Cerebellar nuclear complex (tissue), 1 donor: ENCODE measurements at places on chromosomes 3 and 15.

- DNase-seq: no peak
These were observed 101.1 kb downstream of the DAPK2 start for GRCh38 chr15:63945007-63945788.

DNA sequence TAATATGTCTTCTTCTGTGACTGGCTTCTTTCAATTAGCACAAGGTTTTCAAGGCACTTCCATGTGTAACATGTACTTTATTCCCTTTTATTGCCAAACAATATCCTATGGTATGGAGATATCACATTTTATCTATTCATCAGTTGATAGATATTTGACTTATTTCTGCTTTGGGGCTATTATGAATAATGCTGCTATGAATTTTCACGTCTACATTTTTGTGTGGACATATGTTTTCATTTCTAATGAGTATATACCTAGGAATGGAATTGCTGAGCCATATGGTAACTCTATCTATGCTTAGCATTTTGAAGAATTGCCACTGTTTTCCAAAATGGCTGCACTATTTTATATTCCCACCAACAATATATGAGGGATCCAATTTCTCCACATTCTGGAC is 3.6 kb upstream of the AGTR1 start:
- DNase-seq: no peak

DNA sequence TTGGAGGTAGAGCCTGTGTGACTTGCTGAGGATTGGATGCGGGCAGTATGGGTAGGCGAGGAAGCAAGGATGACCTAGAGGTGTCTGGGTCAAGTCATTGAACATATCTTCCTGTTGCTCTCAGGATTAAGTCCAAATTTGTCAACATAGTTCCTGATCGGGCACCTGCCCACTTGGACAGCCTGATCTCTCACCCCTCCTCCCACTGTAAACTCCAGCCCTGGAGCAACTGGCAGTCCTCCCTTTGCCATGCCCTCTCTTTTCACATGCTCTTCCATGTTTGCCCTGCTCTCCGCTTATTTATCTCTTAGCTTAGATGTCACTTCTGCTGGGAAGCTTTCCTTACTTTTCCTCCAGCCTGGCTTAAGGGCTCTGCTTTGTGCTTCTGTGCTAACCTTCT is 47.6 kb upstream of the PPP4R2 start:
- DNase-seq: no peak

GRCh38 chr3:42102571-42102970 is 11.4 kb downstream of the TRAK1 start:
- no peak for DNase-seq

GRCh38 chr3:77142578-77142977 is 102.7 kb downstream of the ROBO2 start:
- DNase-seq: no peak

- DNase-seq: no peak
These were observed 512 bp downstream of the LARP6 start for GRCh38 chr15:70853318-70853972.

GRCh38 chr15:51750186-51750585 is 1.2 kb upstream of the TMOD2 start:
- DNase-seq: no peak

DNA sequence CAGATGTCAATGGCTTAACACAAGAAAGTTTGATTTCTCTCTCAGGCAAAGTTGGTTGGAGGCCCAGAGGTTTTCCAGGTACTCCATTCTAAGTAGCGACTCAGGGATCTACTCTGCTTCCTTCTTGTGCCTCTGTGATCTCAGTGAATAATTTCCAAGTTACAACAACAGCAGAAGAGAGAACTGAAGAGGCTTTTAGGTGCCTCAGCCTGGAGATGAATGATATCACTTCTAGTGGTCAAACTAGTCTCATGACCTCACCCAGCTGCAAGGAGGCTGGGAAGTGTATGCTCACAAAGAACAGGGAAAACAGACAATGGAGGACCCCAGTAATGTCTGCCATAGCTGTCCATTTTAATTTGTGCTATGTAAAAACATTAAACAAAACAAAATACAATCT is 4.6 kb upstream of the PRICKLE2 start:
- no peak for DNase-seq

- no peak for DNase-seq
These were observed 28.8 kb downstream of the USP13 start for GRCh38 chr3:179681492-179682263.

GRCh38 chr3:39848365-39848764 is 39.0 kb downstream of the MYRIP start:
- DNase-seq: no peak

DNA sequence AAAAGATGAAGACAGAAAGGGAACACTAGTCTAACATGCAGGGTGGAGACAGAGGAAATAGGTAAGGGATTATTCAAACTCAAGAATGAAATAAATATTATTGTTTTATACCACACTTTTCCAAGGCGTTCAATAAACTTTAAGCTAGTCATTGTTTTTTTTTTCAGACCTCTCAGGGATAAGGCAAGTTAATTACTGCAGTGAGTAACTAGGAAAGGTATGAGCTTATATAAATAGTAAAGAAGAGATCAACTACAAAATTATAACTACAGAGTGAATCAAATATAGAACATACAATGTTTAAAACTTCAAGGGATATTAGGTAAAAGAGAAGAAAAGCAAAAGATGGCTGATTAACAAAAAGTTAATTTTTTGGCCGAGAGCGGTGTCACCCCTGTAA is 31.5 kb upstream of the XXYLT1 start:
- no peak for DNase-seq

- no peak for DNase-seq
These were observed 35.4 kb downstream of the ARHGAP31 start for GRCh38 chr3:119329551-119329950.

GRCh38 chr3:167166594-167167253 is 213.4 kb downstream of the ZBBX start:
- DNase-seq: no peak

- no peak for DNase-seq
These were observed 202.7 kb downstream of the TNIK start for GRCh38 chr3:171257251-171258203.

- DNase-seq: no peak
These were observed 233.3 kb downstream of the TIGIT start for GRCh38 chr3:114527036-114527644.

DNA sequence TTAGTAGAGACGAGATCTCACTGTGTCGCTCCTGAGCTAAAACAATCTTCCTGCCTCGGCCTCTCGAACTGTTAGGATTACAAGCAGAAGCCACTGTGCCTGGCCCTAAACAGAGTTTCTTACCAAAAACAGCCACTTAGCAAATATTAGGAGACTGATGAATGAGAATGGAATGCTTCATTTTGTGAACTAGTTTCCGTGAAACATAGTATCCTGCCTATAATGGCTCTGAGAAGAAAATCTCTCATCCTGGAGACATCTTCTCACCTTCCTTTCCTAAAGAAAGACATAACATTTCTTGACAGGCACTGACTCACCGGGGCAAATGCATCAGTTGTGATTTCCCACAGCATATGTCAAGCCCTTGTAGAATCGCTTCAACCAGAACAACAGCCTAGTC is 44.9 kb downstream of the GJD2 start:
- no peak for DNase-seq

GRCh38 chr3:62818347-62818746 is 56.9 kb downstream of the CADPS start:
- DNase-seq: no peak

DNA sequence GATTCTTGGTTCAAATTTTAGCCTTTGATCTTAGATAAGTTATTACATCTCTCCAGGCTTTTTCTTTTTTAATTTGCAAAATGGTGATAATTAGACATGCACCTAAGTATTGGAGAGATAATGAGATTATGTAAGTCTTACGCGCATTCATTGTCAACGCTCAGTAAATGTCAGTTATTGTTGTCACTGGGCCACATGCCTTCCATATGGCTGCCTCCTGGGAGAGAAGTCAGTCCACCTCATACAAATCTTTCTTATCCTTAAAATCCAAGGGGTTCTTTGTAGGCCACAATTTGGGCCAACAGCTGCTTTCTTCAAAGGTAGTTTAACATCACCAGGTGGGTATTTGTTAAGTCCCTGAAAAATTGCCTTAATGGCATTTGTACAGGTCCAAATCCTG is 25.5 kb upstream of the PTPRG start:
- DNase-seq: no peak

DNA sequence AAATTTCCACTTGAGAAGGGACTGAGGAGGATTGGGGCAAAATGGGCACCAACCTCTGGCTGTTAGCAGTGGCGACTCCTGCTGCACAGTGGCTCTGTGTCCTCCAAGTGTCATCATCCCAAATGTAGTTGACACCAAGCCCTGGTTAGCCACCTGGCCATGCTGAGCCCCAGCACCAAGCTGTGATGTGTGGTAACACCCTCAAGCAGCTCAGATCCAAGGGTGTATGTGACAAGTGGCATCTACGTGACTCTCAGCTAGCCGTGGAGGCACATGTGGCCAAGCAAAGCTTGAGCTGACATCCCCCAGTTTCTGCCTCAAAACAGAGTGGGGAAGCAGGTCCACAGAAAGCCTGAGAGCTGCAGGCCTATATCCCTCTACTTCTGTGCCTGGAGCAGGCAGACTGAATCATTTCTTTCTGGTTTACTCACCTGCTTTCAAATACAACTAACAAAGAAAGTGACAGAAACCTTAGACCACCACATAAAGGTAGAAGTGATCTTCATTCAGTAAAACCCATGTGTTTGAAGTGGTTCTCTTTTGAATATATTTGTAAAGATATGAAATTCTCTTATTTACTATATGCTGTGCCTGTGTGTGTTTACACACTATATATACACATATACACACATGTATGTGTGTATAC is 40.0 kb downstream of the FOXP1 start:
- DNase-seq: no peak

- DNase-seq: no peak
These were observed 503.0 kb upstream of the PROK2 start for GRCh38 chr3:72287956-72288355.

- no peak for DNase-seq
These were observed 38.3 kb downstream of the KBTBD12 start for GRCh38 chr3:127953091-127954035.

GRCh38 chr3:159620873-159621272 is 367.8 kb upstream of the IL12A start:
- no peak for DNase-seq

- no peak for DNase-seq
These were observed 36.7 kb upstream of the GOLGA8B start for GRCh38 chr15:34620142-34620541.

GRCh38 chr3:157113832-157114505 is 46.0 kb downstream of the CCNL1 start:
- no peak for DNase-seq

DNA sequence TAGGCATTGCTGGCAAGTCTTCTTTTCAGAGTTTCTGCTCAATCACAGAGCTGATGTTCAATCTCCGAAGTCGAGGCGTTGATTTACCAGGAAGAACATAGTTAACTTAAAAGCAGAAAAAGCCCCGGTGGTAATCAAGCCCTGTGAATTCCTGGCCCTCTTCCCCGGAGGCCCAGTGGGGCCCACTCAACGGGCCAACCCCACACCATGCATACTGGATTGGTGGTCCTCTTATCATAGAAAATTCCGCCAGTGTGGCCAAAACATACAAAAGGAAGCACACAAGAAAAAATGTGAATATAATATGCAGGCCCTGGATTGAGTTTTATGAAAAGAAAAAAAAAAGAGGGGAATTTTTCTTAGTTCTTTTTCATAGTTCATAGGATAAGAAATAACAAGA is 873.0 kb upstream of the NR2F2 start:
- no peak for DNase-seq

- DNase-seq: no peak
These were observed 493.9 kb upstream of the RASGRP1 start for GRCh38 chr15:39058351-39059131.

DNA sequence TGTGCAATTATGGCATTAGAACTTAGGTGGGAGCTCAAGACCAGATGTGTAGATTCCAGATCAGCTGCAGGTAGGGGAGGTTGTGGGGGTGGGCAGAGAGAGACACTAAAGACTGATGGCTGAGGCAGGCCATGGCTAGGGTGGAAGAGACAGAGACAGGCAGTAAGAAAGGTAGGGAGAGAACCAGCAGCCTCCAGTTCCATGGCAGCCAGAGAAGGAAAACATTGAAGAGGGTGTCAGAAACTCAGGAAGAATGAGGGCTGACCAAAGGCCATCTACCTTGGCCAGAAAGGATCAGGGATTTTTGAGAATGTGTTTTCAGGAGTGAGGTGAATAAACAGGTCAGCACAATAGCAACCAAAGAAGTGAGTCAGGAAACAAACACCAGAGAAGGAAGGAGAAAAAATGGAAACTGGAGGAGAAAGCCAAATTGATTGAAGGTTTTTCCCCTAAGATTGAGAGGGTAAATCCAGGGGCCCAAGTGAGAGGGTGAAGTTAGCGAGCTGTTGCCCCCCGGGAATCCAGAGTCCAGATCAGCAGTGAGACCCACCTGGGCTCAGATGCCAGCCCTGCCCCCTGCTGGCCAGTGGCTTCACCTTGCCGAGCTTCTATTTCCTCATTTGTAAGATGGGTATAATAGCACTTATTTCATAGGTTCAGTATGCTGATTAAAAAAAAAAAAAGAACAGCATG is 41.0 kb downstream of the ABHD2 start:
- DNase-seq: no peak

DNA sequence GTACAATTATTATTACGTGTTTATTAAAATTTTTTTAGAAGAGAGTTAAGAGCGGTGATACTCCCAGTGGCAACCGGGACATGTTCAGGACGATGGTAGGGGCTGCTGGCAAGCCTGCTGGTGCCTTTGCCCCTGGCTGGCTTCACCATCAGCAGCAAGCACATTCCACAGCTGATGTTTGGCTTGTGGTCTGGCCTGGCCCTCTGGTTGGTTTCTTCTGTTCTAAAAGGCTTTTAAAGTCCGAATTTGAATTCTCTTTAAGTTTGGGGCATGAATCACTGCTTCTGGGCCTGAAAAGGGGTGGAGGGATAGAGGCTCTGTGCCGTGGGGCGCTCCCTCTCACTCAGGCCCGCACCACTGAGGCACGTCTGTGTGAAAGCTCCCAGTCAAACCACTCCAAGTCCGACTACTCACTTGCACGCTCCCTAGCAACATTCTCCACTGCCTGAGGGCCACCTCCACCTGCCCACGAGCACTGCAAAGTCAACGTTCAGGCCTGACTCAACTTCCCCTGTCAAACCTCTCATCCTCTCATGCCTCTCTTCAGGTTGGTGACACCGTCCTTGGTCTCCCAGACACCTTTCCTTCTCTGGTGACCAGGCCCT is 10.1 kb downstream of the ITGA11 start:
- DNase-seq: no peak

GRCh38 chr15:39495871-39496840 is 84.7 kb upstream of the THBS1 start:
- DNase-seq: no peak

- no peak for DNase-seq
These were observed at the start of gene ANKRD28 for GRCh38 chr3:15797642-15798303. TSS of gene ANKRD28 (minus strand) at chr3:15797979. CDS start at chr3:15796521, 1,458 bp downstream.

DNA sequence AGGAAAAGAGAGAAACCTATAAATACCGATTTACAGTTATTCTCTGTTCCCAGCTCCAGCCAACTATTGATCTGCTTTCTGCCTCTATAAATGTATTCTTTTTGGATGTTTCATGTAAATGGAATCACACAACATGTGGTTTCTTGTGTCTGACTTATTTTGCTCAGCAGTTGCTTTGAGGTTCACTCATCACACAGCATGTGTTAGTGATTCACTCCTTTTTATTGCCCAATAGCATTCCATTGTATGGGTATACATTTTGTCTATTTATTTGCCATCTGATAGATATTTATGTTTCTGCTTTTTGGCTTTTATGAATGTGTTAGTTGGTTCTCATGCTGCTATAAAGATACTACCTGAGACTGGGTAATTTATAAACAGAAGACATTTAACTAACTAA is 23.6 kb downstream of the CCR1 start:
- DNase-seq: no peak

- no peak for DNase-seq
These were observed 33.6 kb upstream of the OCA2 start for GRCh38 chr15:28132524-28133275.
